ENCODE measurements at places on chromosomes 7 and 10.

- DNase-seq, result no peak
Measured at GRCh38 chr10:125265579-125265955, 105.2 kb upstream of the CTBP2 start.

DNA sequence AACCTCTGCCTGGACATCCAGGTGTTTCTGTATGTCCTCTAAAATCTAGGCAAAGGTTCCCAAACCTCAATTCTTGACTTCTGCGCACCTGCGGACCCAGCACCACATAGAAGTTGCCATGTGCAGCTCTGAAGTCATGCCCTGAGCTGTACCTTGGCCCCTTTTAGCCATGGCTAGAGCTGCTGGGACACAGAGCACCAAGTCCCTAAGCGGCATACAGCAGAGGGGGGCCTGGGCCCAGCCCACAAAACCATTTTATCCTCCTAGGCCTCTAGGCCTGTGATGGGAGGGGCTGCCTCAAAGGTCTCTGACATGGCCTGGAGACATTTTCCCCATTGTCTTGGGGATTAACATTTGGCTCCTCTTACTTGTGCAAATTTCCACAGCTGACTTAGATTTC, 14.6 kb downstream of the TMEM243 start:
- DNase-seq, result no peak

GRCh38 chr7:57772126-57772924, 322.3 kb downstream of the ZNF716 start:
- no peak for DNase-seq

GRCh38 chr10:120115959-120116358, 223.4 kb downstream of the SEC23IP start:
- DNase-seq, result no peak

GRCh38 chr7:18552943-18553604, 57.5 kb downstream of the HDAC9 start:
- no peak for DNase-seq

GRCh38 chr7:127905491-127906330, 125.5 kb downstream of the LRRC4 start:
- no peak for DNase-seq

GRCh38 chr7:17139081-17139480, 159.4 kb upstream of the AHR start:
- DNase-seq, result no peak

- no peak for DNase-seq
Measured at GRCh38 chr10:114252883-114253282, 13.8 kb downstream of the VWA2 start.

- DNase-seq, result no peak
Measured at GRCh38 chr10:35194906-35195305, 68.3 kb downstream of the CREM start.

- no peak for DNase-seq
Measured at GRCh38 chr7:152752200-152752912, 7.2 kb upstream of the ACTR3B start.

DNA sequence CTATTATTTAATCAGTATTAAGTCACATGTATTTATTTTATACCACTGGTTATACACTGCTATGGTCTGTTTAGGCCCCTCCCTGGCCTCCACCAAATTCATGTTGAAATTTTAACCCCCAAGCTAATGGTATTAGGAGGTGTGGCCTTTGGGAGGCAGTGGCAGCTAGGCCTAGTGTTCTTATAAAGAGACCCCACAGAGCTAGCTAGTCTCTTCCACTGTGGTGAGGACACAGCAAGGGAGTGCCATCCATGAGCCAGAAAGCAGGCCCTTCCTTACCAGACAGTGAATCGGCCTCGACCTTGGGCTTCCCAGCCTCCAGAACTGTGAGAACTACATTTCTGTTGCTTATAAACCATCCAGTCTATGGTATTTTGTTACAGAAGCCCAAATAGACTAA, 28.7 kb downstream of the RBM48 start:
- no peak for DNase-seq

DNA sequence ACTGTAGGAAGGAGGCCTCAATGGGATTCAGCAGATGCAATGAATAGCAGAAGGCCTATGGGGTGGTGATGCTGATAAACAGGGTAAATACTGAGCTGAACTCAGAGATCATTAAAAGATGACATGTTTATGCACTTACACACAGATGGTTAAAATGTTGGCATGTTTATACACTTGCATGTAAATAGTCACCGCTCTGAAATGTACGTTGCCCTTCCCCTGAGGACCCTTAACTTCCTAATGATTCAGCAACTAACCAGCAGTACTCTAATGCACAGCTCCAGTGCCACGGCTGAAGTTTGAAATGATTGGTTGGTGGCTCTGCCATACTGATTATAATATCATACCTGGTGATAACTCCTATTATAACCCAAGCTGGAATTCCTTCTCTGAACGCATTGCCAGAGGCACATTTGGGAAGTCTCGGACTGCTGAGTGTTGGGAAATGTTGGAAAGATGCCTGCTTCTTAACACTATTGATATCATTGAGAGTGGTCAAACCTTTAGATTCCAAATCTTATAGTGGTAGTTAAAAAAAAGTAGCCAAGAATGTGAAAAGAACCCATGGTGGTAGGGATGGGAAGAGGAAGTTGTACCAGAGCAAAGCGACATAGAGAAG, 3.7 kb upstream of the CAV1 start:
- DNase-seq, result no peak

GRCh38 chr10:100741378-100742075, 3.9 kb upstream of the PAX2 start:
- no peak for DNase-seq

DNA sequence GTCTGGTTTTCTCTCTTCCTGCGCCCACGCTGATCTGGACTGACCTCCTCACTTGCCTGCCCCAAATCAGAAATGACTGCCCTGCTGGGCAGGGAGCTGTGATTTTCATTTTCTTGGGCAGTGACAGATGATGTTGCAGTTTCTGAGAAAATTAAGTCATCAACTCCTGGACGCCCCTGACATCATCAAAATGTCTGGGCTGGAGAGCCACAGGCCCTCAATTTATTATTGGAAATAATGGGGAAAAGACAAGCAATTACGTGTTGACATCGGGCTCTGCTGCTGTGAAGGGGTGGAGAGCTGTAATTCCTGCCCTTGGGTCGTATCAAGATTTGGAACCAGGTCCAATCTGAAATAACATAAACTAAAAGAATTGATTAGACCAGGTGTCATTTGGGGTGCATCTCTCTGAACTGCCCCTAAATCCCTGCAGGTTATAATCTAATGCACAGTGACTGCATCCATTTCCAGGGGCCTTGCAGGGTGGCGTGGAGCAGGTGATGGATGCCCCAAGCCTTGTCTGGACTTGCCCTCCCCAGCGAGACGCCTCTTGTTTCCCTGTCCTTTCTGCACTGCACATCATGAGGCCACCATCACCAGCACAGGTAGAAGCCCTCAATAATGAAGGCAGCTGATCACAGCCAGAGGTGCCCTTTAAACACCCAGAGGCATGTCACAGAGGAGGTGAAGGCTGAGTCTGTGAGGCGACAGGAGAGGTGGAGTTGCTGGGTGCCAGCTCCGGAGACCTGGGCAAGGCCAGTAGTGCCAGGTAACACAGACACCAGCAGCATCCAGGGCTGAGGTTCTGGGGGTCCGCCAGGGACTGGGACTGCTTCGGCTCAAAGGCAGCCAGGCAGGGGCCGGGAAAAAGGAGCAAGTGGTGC, 98.7 kb downstream of the HTR5A start:
- no peak for DNase-seq

GRCh38 chr7:50095634-50096033, 2.6 kb upstream of the ZPBP start:
- no peak for DNase-seq

DNA sequence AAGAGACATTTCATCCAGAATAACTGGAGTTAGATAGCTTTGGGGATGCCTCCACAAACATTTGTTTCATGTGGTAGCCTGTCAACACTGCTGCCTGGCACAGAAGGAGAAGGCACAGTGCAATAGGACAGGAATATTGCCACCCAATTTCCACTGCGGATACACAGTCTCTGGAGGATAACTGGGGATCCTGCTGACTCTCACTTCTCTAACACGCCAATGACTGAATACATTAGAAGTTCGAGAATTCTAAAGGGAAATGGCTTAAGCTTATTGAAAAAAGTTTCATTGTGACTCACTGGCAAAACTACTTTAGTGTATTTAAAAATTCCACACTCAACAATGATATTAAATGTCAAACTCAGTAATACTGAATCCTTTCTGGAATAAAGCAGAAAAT, 12.9 kb downstream of the ARL3 start:
- DNase-seq, result no peak

- no peak for DNase-seq
Measured at GRCh38 chr10:72911758-72912157, 18.2 kb downstream of the OIT3 start.

DNA sequence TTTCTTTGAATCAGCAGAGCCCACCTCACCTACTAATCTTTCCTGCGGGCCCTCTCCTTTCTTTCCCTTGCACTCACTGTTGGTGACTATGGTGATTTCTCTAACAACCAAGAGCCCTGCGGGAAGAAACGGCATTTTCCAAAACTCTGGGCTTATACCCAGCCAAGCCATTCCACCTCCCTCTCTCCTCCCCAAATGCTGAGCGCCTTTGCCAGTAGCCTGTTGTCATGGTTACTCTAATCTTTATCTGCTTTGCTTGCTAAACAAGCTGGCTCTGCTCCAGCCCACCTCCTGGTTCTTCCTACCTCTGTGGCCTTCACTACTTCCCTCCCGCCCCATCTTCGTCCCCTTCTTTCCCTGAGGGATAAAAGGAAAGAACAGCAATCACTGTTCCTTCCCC, 86.7 kb downstream of the DGKI start:
- no peak for DNase-seq

- no peak for DNase-seq
Measured at GRCh38 chr10:3363311-3364045, 190.9 kb upstream of the PITRM1 start.

GRCh38 chr7:30255064-30255769, 29.2 kb upstream of the ZNRF2 start:
- no peak for DNase-seq

GRCh38 chr10:86283466-86284287, 82.9 kb downstream of the GRID1 start:
- DNase-seq, result no peak

GRCh38 chr7:41164440-41164839, 538.5 kb downstream of the INHBA start:
- DNase-seq, result no peak

- no peak for DNase-seq
Measured at GRCh38 chr10:2772816-2773631, 294.3 kb upstream of the PFKP start.

DNA sequence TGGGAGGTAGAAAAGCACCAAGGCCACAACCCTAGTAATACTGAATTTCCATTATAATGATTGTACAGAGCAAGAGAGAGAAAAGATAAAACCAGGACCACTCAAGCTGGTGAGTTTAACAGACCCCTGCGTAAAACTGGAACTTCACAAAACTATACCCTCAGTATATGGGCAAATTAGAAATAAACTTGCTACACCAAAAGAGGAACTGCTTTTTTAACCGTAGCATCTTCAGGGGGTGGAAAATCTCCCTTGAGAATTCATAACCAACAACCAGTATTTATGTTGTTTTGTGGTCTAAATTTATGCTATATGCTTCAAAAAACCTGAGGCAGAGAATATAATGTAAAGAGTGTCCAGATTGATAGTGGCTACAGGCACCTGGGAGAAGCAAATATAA, 171.2 kb downstream of the SGMS1 start:
- no peak for DNase-seq

- DNase-seq, result no peak
Measured at GRCh38 chr7:154696556-154696955, 306.4 kb downstream of the PAXIP1 start.

- DNase-seq, result no peak
Measured at GRCh38 chr10:93190372-93190771, 116.7 kb downstream of the CYP26A1 start.

DNA sequence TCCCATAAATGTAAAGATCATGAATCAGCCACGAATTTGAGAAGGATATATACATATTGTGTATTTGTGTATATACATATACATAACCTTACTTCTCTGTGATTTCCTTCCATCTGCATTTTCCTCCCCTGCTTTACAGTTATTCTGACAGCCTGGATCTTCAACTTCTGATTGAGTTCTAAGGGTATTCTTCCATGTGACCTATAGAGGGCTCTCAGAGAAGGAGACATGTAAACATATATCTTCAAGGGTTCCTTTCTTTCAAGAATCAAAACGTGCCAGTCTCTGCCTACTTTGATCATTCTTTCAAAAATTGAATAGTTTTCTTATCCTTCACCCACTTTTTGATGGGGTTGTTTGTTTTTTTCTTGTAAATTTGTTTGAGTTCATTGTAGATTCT, 453.7 kb upstream of the POT1 start:
- DNase-seq, result no peak

GRCh38 chr7:157824819-157825121, 488.0 kb downstream of the DNAJB6 start:
- no peak for DNase-seq

DNA sequence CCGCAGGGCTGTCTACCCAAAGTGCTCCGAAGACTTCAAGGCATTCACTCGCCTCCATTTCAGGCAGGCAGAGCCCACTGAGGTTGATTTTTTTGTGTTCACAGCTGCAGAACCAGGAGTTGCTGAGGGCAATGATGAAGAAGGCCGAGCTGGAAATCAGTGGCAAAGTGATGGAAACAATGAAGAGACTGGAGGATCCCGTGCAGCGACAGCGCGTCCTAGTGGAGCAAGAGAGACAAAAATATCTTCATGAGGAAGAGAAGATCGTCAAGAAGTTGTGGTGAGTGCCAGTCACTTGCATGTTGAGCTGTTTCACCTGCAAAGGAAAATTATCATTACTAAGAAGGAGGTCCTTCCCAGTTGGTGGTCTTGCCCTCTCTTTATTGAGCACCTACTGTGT, 210.5 kb downstream of the ARHGAP21 start:
- no peak for DNase-seq
